ENCODE measurements at places on chromosomes 4 and X.

DNA sequence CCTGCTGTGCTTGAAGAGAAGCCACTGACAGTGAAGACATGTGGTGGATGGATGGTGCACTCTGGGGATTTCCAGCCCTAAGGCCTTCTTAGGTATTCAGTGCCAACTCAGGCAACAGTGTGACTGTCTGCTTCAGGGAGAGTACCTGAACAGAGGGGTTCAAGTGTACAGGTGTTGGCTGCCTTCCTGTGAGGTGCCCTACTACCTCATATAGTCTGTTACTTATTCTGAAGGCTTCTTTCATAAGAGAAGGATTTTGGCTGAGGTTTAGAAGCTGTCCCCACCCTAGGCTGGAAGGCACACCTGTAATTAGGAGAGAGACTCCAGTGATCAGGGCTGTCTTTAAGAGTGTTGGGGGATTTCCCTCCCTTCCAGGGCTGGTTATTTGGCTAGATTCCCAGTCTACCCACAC, 1.8 kb downstream of the FTHL17 start:
- no peak for DNase-seq

- no peak for DNase-seq
These were observed 685 bp upstream of the TNIP2 start for GRCh38 chr4:2756691-2757350.

- DNase-seq: no peak
These were observed 41.3 kb upstream of the CEP135 start for GRCh38 chr4:55907469-55907868.

DNA sequence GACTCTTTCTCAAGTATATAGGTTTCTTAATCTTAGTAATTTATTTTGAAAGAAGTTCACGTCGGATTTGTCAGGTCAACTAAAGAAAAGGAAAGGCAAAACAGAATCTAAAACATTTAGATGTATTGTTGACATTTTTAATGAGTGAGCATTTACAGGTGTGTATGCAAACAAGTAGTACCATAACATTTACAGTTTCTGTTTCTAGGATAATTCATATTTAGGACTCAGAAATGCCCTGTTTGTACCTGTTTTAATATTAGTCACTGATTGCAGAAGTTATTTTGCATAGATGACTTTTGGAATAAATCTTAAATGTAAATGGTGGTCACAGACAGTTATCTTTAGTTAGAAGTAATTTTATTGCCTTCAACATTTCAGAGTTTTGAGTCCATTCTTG, 151.3 kb upstream of the NUDT6 start:
- no peak for DNase-seq

- DNase-seq: no peak
These were observed 139.8 kb downstream of the BCOR start for GRCh38 chrX:39957816-39958566.

DNA sequence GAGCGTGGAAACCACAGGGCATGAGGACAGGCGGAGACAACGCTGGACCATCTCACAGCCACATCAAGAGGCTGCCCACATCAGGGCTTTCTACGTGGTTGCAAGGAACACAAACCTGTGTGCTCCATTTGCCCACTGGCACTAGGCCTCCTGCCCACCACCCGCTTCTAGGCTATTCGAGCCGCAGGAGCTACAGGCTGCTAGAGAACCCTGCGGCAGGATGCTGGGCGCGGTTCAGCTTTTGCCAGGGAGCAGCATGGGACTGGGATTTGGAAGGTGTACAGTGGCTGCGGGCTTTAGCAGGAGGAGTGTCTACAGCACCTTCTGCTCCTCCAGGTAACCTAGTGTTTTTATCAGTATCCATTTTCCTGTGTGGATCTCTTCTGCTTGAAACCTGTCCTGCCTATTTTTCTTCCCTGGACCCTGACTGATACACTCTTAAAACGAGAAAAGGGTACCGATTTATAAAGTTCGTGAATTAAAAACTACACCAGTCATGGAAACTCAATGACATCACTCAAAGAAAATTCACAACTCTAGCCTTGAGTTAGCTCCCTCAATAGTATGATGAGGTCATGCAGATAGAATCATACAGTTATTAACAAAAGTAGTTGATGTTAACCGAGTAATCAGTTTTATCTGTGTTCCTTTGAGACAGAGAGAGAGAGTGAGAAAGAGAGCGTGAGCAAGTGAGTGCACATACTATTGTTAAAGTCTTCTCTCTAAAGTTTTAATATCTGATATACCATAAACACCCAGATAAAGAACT, 12.8 kb downstream of the NOP14 start:
- no peak for DNase-seq

- no peak for DNase-seq
These were observed 97.7 kb downstream of the ANXA5 start for GRCh38 chr4:121599049-121599448.

DNA sequence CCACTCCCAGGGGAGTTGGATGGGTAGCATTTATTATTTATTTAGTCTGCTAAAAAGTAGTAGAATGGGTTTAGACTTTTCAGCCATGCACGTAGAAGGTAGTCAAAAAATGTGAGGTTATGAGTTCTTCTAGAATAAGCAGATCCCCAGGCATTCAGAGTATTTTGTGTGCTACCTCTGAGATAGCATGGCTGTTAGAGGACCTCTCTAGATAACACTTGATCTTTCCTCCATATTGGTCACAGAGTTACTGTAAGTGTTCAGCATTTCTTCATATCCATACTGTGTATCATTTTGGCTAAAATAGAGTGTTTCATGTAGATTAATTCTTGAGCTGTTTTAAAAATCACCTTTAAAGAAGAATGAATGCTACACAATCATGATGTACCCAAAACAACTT, 58.4 kb downstream of the KLHL5 start:
- DNase-seq: no peak
